ENCODE measurements at places on chromosomes 13 and 19. TPM values are rescaled to one million over a fixed set of nuclear protein-coding genes. Genes with fewer than 3 reads are reported as not detected.
A peak's percentile ranks its signal among the peaks of the same experiment; 100 is the strongest.

- H3K4me3 ChIP-seq, result no peak overlapping the region
- no peak for DNase-seq
- H3K27ac ChIP-seq, result no peak overlapping the region
- H3K36me3 ChIP-seq, result no peaks in the 10 kb centered on the region
These were observed 12.2 kb downstream of the WIZ start for GRCh38 chr19:15437355-15438123.

- no peak overlapping the region for H3K4me3 ChIP-seq
- H3K36me3 ChIP-seq, result no peaks in the 10 kb centered on the region
- peak overlapping the region; percentile 85 for H3K27ac ChIP-seq
- no peak for DNase-seq
These were observed 28.6 kb upstream of the NANOS3 start for GRCh38 chr19:13848340-13848677.

DNA sequence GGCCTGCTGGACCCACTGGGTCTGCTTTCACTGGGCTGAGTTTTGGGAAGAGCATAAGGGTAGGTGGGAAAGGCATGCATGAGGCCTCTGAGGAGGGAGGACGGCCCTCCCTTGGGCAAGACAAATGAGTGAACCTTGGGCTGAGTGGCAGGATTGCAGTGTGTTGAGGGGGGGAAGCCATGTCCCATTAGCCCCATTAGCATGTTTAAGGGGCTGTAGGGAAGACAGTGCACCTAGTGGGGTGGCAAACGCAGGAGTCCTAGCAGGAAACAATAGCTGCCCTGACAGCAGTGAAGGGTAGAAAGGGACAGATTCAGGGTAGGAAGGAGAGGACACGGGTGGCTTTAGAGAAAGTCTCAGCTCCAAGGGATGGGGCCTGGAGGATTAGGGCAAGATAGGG, 3.1 kb upstream of the ZBTB45 start:
- no peaks in the 10 kb centered on the region for H3K27me3 ChIP-seq
- H3K4me3 ChIP-seq, result no peak overlapping the region
- peaks cover 13% of the 10 kb centered on the region for H3K4me1 ChIP-seq

GRCh38 chr19:49474542-49474924, 518 bp downstream of the FLT3LG start:
- H3K4me3 ChIP-seq, result no peak overlapping the region
- H3K4me1 ChIP-seq, result peaks cover 7% of the 10 kb centered on the region
- no peak for DNase-seq
- H3K27ac ChIP-seq, result no peak overlapping the region
- H3K36me3 ChIP-seq, result no peaks in the 10 kb centered on the region
- H3K27me3 ChIP-seq, result peaks cover 22% of the 10 kb centered on the region

DNA sequence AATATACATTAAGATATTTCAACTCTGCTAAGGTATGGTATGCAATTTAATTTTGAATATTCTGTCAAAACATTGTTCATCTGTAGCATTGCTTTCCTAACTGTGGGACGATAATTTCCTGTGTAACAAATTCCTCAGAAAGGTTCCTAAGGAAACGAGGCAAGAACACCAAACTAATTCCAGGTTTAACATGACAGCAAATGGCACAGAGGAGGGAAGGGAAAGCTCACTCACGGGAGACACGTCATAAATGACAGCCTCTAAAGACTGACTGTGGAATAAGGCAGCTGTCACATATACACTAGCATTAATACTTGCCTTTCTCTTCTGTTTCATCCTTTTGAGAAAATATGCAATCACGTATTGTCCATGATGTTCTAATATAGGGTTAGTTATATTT, 380.6 kb downstream of the LIG4 start:
- H3K27me3 ChIP-seq, result peaks cover 15% of the 10 kb centered on the region
- H3K4me1 ChIP-seq, result no peaks in the 10 kb centered on the region
- H3K27ac ChIP-seq, result peak overlapping the region; percentile 4
- H3K36me3 ChIP-seq, result no peaks in the 10 kb centered on the region
- H3K4me3 ChIP-seq, result no peak overlapping the region
- DNase-seq, result no peak

DNA sequence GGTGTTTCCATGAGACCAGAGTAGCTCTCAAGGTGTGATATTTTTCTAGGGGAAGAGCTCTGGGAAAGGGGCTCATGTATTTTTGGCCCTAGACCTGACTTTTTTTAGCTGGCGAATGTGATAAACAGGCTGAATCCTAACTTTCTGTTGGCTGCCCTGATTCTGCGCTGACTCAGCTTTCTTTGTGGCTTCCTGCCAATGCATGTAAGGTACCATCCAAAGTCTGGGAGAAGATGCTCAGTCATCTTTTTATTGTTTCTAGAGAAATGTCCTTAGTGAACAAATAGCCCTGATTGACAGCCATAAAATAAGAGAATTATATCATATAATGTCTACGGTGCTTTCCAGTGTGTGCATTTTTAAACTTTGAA, 113.6 kb upstream of the MBNL2 start:
- peaks cover 4% of the 10 kb centered on the region for H3K27me3 ChIP-seq
- H3K36me3 ChIP-seq, result no peaks in the 10 kb centered on the region
- no peak overlapping the region for H3K27ac ChIP-seq
- peaks cover 34% of the 10 kb centered on the region for H3K4me1 ChIP-seq
- H3K4me3 ChIP-seq, result no peak overlapping the region

DNA sequence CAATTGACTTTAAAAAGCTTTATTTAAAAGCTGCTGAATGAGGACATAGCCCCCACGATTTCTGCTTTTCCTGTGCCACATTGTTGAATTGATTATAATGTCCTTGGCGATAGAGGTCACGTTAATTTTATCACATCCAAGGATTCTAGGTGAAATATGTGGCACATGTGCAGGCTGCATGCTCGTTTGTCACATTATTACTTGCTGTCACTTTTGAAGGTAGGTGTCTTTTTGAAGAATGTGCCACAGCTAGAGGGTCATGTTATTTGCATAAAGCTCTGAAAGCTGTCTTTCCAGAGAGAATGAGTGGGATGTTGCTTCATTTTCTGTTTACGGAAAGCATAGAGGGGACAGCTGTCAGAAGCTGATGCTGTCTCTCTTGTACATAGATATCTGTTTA, 927.6 kb upstream of the ATXN8OS start:
- H3K27me3 ChIP-seq, result no peaks in the 10 kb centered on the region
- no peak overlapping the region for H3K4me3 ChIP-seq
- no peak overlapping the region for H3K27ac ChIP-seq
- no peaks in the 10 kb centered on the region for H3K36me3 ChIP-seq
- no peak for DNase-seq
- no peaks in the 10 kb centered on the region for H3K4me1 ChIP-seq

DNA sequence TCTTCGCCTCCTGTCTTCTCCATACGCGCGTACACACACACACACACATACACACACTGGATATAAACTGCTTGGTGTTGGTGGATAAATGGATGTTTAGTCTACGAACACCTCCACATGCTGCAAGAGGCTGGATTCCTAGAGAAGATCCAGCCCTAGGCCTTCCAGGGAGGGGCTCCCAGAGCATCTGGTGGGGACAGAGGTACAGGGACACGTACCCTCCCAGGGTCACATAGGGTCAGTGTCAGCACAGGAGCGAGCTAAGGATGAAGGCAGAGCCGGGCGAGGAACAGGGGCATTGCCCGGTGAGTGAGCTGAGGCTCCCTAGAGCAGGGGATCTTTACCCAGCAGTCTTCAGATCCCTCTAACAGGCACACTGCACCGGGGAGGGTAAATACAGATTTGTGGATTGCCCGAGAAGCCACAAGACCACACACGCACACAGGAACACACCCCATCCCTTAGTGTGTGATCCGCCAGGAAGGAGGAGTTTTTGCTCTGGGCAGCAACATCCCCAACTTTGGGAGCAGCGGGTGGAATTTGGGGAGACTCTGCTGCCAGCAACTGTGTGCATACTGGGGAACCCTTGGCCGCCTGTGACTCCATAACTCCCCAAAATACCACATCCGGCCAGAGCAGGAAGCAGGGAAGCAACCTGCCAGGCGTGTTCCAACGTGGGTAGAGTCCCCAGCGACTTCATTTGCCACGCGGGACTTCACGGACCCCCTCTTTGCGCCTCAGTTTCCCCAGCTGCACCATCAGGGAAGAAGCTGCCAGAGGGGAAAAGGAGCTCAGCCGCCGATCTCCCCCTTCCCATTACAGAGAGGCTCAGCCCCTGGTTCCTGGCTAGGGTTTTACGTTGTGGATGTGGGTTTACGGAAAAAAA, 5.8 kb upstream of the TLE2 start:
- peaks cover 40% of the 10 kb centered on the region for H3K27me3 ChIP-seq
- peak overlapping the region; percentile 93 for H3K4me3 ChIP-seq
- H3K36me3 ChIP-seq, result no peaks in the 10 kb centered on the region
- no peak for DNase-seq
- H3K27ac ChIP-seq, result peak overlapping the region; percentile 96

DNA sequence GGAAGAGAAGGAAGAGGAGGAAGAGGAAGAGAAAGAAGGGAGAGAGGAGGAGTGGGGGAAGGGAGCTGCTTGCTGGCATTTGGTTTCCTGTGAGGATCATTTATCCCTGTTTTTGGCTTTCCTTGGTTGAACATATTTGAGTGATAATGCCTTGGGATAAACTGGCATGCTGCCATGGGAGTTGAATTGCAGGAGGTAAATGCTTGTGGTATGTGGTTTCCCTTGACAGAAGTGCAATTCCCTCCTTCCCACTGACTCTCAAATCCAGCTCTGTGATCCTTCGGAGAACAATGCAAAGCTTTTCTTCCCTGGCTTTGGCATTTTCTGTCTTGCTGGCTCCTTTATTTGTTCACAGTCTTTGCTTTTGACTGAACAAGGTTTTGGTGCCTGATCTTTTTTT, 27.2 kb upstream of the CBY2 start:
- no peak for DNase-seq
- peaks cover 30% of the 10 kb centered on the region for H3K4me1 ChIP-seq
- no peak overlapping the region for H3K4me3 ChIP-seq

GRCh38 chr19:29610574-29611271, 4.6 kb downstream of the POP4 start:
- H3K27me3 ChIP-seq, result peaks cover 3% of the 10 kb centered on the region
- H3K36me3 ChIP-seq, result peaks cover 4% of the 10 kb centered on the region
- no peak overlapping the region for H3K27ac ChIP-seq
- H3K4me3 ChIP-seq, result peak overlapping the region; percentile 57
- peaks cover 16% of the 10 kb centered on the region for H3K4me1 ChIP-seq

DNA sequence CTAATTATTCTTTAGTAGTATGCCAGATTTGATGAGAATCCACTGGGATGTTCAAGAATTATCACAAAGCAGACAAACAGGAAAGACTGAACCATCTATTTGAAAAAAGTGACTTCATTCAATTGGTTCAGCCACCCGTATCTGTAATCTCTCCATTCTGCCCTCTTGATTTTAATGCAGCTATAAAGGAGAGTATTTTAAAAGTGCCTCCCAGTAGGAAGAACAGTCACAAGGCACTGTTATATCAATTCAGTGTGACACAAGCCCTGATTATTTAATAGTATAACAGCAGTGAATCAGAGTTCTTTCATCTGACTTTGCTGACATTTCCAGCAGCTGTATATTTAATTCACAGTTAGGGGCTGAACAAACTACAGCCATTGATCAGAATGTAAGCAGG, 77.3 kb upstream of the SLAIN1 start:
- H3K27ac ChIP-seq, result no peak overlapping the region
- H3K36me3 ChIP-seq, result peaks cover 7% of the 10 kb centered on the region
- H3K4me1 ChIP-seq, result no peaks in the 10 kb centered on the region
- no peak overlapping the region for H3K4me3 ChIP-seq
- peaks cover 5% of the 10 kb centered on the region for H3K27me3 ChIP-seq
- DNase-seq, result no peak

GRCh38 chr13:40095695-40096356, 440.4 kb downstream of the COG6 start:
- no peaks in the 10 kb centered on the region for H3K36me3 ChIP-seq
- no peak overlapping the region for H3K27ac ChIP-seq
- peaks cover 3% of the 10 kb centered on the region for H3K27me3 ChIP-seq
- H3K4me3 ChIP-seq, result no peak overlapping the region
- DNase-seq, result no peak
- peaks cover 11% of the 10 kb centered on the region for H3K4me1 ChIP-seq

DNA sequence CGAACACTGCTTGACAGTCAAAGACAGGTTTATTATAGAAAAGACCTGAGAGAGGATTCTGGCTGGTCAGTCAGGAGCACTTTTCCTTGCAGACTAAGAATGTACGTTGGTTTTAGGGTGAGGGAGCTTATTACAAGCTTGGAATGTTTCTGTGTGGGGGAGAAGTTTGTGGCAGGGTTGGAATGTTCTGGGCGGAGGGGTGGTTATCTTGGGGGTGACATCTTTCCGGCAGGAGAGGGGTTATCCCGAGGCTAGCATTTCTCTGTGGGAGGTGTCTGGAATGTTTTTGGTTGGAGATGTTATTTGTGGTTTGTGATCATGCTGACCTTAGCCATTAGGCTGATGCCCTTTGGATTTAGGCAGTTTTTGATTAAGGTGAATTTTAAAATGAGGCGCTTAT, 61.8 kb downstream of the ZNF136 start:
- H3K4me1 ChIP-seq, result no peaks in the 10 kb centered on the region
- H3K36me3 ChIP-seq, result peaks cover 34% of the 10 kb centered on the region
- no peak overlapping the region for H3K4me3 ChIP-seq
- H3K27ac ChIP-seq, result no peak overlapping the region
- no peak for DNase-seq

- peak within 1 kb of the TSS; percentile 44 for H3K27ac ChIP-seq
- peaks cover 7% of the 10 kb centered on the region for H3K4me1 ChIP-seq
- peak; percentile 82 for DNase-seq
These were observed at the start of gene UNC13A for GRCh38 chr19:17687857-17688784. Gene UNC13A (minus strand): TSS chr19:17688354. CDS start chr19:17688199, 155 bp downstream.

- H3K4me3 ChIP-seq, result no peak overlapping the region
- no peaks in the 10 kb centered on the region for H3K4me1 ChIP-seq
These were observed 53.4 kb upstream of the AKAP11 start for GRCh38 chr13:42218576-42218975.

DNA sequence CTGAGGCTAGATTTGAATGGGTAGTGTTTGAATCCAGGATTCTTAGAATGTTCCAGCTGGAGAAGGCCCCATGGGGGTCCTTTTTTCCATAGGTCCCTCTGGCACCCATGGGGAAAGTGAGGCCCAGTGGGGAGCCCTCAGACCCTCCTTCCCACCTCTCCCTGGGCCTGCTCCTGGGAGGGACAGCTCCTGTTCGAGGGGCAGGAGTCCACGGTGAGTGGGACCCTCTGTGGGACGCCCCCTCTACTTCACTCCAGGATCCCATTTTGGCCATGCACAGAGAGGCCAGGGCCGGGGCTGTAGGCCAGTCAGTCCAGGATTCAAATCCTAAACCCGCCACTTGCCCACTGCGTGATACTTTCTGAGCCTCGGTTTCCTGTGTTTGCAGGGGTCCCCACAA, 7.6 kb downstream of the MEF2B start:
- H3K4me3 ChIP-seq, result no peak overlapping the region
- H3K36me3 ChIP-seq, result no peaks in the 10 kb centered on the region
- H3K4me1 ChIP-seq, result no peaks in the 10 kb centered on the region
- H3K27ac ChIP-seq, result no peak overlapping the region
- H3K27me3 ChIP-seq, result no peaks in the 10 kb centered on the region

Gene TNFSF9
- 1.3 TPM for total RNA-seq

Gene APOC1
- total RNA-seq, result 145 TPM

Gene CNFN
- total RNA-seq, result 5.6 TPM

Gene TMEM86B
- total RNA-seq, result 14.4 TPM

Gene CLDND2
- total RNA-seq, result 0.97 TPM

Gene FTL
- 1,657 TPM for total RNA-seq

Gene PEX11G
- 5.7 TPM for total RNA-seq

Measured in type B pancreatic cell (in vitro differentiated cells).